ENCODE measurements at places on chromosomes 12 and 14.
A peak's percentile ranks its signal among the peaks of the same experiment; 100 is the strongest.

DNA sequence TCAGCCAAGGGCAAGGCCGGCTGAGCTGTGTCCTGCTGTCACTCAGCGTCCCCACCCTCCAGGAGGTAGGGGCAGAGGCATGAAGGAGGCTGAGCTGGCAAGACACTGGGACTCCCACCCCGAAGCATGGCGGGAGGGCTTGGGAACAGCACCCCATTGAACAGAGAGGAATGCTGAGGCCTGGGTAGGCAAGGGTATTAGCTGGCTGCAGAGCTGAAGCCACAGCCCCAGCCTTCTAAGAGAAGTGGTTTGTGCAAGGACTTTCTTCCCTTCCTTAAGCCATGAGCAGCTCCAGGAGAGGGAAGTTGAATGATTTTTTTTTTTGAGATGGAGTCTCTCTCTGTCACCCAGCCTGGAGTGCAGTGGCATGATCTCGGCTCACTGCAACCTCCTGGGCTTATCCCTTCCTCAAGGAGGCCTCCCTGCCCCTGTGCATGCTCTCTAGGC lies 6.6 kb upstream of the CFAP73 start:
- no peak for DNase-seq

- DNase-seq = no peak
These were observed 71.4 kb downstream of the GNS start for GRCh38 chr12:64687816-64688215.

DNA sequence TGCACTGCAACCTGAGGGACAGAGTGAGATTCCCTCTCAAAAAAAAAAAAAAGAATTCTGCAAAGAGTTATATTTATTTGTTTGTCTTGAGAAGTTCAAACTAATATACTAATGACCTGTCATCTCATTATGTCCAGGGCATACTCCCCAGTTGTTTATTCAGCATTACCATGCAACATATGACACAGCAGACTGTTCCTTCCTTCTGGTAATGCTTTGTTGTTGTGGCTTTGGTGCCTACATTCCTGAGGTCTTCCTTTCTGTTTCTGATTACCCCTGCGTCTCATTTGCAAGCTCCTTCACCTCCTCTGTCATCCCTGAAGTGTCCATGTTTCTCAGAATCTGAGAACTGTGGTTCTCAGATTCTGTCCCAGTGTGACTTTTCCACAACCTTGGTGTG lies 55.3 kb downstream of the DERA start:
- no peak for DNase-seq

- no peak for DNase-seq
These were observed 39.3 kb downstream of the GLT8D2 start for GRCh38 chr12:104010606-104011169.

DNA sequence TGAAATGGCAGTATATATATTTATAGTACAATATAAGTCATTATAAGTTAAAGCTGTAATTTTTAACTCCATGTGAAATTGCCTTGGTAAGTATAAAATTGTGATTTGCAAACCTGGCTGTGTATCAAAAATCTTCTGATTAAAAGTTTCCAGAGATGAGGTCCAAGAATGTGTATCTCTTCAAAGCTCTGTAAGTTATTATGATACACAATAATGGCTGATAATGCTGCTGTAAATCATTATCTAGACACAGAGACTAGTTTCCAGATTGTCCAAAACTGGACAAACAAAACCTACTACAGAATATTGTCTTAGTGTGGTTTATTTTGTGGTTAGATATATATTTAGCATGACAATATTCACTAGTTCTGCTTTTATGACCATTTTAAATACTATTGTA lies 514.8 kb downstream of the SLC6A15 start:
- DNase-seq = no peak

DNA sequence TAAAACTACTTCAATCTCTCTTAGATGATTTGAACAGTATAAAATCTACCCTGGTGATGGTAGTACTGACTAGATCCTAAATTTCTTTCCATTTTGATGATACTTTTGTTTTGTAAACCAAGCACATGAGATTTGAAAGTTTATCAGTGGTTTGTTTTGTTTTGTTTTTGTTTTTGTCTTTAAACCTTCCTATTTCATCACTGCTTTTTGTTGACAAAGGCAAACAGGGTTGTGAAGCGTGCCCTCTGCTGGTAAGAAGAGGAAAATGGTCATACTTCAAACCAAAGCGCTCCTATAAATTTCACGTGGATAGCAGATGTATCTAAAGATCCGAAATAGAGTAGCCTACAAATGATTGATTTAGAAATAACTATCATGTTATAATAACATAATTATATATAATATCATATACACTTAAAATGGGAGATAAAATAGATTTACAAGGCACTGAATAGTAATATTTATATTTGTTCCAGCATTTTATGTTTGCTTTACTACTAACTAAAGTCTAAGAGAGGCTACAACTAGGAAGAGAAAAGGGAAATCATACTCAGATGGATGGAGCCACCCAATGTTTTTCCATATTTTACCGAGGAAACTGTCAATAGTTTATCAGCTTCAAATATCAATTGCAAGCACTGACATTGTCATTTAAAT lies 254.0 kb upstream of the USP15 start:
- peak; percentile 18 for DNase-seq

- no peak for DNase-seq
These were observed 108.2 kb downstream of the TSPAN9 start for GRCh38 chr12:3185260-3185870.

DNA sequence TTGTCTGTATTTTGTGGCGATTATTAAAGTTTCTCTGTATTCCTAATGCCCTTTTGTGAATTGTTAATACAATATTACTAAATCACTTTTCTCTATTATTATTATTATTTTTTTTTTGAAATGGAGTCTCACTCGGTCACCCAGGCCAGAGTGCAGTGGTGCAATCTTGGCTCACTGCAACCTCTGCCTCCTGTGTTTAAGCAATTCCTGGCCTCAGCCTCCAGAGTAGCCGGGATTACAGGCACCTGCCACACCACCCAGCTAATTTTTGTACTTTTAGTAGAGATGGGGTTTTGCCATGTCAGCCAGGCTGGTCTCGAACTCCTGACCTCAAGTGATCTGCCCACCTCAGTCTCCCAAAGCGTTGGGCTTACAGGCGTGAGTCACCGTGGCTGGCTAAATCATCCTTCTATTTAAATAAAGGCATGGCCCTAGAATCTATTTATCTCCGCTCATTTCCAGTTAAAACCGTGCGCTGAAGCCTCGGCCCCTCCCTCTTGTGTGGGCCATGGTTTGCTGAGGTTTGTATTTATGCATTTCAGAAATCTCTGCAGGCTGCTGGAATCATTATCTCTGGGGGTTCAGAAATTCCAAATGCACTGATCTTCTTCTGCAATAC lies 1136.4 kb upstream of the TMEM132C start:
- DNase-seq = no peak

DNA sequence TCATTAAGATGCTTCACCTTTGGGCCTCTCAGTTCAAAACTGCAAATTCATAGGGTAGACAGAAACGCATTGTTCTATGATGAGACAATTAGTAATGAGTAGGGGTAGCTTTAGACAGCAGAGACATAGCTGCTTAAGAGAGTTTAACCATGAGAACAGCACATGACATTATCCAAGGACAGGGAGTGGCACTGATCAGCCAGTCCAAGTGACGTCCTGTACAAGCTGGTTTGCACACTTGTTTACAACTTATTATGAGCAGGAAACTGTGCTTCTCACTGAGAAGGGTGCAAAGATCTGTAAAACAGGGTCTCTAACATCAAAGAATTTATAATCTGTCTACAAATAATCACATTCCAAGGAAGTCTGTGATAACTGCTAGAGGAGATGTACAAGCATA lies 11.2 kb upstream of the SRSF5 start:
- DNase-seq = no peak

DNA sequence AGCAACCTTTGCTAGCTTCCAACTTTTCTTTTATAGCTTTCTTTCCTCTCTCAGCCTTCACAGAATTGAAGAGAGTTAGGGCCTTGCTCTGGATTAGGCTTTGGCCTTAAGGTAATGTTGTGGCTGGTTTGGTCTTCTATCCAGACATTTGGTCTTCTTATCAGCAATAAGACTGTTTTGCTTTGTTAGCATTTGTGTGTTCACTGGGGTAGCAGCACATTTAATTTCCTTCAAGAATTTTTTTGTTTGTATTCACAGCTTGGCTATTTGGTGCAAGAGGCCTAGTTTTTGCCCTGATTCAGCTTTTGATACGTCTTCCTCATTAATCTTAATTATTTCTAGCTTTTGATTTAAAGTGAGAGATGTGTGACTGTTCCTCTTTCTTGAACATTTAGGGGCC lies 130.8 kb downstream of the RAD51B start:
- no peak for DNase-seq

DNA sequence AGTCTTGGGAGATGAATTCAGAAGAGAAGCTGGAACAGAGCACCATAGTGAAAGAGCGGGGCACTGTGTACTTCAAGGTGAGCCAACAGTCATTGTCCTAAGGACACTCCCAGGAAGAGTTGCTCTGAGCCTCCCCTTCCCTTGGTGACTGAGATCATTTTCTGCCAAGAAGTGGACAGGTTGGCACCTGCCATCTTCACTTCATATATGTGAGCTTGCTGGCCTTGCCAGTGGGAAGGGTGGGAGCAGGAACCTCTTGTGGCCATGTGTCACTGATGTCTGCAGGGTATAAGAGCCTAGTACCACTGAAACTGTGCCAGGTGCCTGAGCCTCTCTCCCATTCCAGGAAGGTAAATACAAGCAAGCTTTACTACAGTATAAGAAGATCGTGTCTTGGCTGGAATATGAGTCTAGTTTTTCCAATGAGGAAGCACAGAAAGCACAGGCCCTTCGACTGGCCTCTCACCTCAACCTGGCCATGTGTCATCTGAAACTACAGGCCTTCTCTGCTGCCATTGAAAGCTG lies 5.3 kb downstream of the FKBP4 start:
- no peak for DNase-seq

GRCh38 chr14:61644834-61645233 lies 50.5 kb upstream of the HIF1A start:
- DNase-seq = no peak

DNA sequence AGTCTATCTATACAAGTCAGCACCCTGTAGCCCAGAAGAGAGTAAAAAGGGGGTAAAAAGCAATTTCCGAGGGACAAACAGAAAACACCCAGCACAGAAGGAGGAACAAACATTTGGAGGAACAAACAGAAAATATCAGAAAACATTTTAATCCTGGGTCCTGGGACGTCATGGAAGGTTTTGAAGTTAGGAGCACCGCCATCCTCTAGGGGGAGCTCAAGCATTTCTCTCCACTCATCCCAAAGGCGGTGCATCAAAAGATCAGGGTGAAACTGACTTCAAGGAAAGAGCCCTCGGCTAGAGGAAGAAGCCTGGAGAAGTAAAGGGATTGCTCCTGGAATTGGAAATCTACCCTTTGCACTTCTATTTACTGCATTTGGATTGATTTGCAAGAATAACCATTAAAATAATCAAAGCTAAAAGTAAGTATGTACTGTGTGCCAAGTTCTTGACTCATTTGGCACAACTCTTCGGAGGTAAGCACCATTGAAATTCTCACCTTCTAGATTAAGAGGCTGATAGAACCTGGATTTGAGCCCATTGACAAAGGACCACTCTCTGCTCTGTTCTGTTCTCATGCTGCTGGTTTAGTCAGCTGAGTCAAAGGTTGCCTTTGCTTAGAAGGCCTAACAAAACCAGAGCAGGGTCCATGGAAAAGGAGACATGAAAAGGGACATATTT lies 17.2 kb upstream of the POC1B start:
- DNase-seq = peak; percentile 70

GRCh38 chr12:54413284-54414190 lies 5.5 kb downstream of the ITGA5 start:
- DNase-seq = peak; percentile 84

DNA sequence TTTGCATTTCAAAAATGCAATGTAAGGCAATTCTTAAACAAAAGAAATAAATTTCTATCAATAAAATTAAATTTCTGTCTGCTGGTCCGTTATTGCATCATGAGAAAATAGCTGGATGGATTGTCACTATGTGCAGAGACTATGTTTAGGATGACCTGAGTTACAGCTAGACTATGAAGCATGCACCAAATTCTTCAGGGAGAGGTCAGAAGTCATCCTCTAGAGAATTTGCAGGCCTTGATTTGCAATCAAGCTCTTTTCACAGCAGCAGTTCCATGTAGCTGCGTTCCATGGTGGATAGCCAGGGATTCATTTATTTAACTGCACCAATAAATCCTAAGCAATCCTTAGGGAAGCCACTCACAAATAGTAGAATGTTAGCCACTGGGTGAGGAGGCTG lies 253.7 kb downstream of the MSRB3 start:
- no peak for DNase-seq

GRCh38 chr12:52149182-52149641 lies 42.6 kb downstream of the KRT80 start:
- no peak for DNase-seq

GRCh38 chr12:91926848-91927247 lies 218.8 kb downstream of the BTG1 start:
- no peak for DNase-seq

- DNase-seq = peak; percentile 55
These were observed 5.0 kb upstream of the SLC25A47 start for GRCh38 chr14:100317912-100318808.

DNA sequence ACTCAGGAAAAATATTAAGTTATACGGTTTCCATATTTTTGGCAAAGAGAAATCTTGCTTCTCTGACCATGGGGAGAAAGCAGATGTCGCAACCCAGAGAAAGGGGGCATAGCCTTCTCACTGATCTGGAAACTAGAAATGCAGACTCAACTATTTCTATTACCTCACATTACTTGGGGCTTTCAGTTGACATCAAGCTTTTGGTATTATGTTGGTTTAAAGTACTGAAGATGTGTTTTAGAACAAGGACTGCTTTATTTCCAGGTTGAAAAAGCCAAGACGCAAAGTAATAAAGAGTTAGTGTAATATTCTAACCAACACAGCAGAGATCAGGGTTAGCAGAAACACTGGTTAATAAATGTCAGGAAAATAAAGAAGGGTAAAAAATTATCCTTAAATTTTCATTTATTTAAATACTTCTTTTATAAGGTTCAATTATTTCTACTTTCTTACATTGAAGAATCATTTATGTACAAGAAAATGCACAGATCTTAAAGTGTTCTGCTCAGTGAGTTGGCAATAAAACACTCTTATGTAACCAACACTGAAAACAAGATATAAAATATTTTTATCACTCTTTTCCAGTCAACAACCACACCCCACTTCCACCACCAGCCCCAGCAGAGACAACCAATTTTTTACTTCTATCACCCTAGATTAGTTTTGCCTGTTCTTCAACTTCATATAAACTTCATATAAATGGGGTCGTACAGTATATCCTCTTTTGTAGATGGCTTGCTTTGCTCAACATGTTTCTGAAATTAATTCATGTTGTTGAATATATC lies 26.0 kb downstream of the DCP1B start:
- DNase-seq = no peak

DNA sequence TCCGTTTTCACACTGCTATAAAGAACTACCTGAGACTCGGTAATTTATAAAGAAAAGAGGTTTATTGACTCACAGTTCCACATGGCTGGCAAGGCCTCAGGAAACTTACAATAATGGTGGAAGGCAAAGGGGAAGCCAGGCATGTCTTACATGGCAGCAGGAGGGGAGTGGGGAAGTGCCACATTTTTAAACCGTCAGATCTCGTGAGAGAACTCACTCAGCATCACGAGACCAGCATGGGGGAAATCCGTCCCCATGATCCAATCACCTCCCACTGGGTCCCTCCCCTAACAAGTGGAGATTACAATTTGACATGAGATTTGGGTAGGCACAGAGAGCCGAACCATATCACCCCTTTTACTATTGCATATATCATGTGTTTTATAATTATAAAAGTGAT lies 2.0 kb upstream of the PIGH start:
- no peak for DNase-seq

- DNase-seq = no peak
These were observed 31.2 kb upstream of the RBM19 start for GRCh38 chr12:113997365-113997764.

GRCh38 chr14:94638961-94639817 lies 27.0 kb downstream of the SERPINA3 start:
- no peak for DNase-seq

GRCh38 chr12:127411981-127412380 lies 855.0 kb upstream of the TMEM132C start:
- DNase-seq = no peak

Data from stimulated activated naive CD4-positive, alpha-beta T cell (primary cell).